Stimulated activated CD8-positive, alpha-beta memory T cell treated with anti-CD3 and anti-CD28 coated beads, Interleukin-7, amount 100 ng/mL, for 1 hour (primary cell): ENCODE measurements at places on chromosomes 1 and 21.

DNA sequence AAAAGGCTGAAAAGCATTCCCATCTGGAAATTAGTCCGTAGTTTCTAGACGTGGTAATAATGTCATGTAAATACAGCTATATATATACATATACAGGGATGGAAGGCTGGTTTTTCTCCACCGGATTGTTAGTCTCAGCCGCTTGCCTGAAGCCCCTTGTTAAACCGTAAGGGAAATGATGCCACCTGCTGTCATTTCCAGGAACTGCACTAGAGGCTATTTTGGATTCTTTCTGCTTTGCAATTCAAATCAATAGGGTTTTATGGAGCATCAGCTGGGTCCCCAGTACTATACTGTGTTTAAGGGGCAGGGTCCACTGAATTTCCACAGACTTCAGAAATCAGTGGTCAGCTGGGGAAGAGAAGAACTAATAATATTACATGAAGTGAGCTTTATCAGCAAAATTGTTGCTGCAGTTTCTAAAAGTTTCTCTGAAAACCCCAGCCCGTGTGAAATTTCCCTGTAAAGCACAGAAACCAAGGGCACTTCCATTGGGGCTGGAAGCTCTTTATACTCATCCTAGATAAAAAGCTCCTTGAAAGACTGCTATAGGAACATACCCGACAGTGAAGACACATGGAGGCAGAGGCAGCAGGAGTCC is 33.8 kb upstream of the MPZL1 start:
- peak; percentile 63 for DNase-seq

DNA sequence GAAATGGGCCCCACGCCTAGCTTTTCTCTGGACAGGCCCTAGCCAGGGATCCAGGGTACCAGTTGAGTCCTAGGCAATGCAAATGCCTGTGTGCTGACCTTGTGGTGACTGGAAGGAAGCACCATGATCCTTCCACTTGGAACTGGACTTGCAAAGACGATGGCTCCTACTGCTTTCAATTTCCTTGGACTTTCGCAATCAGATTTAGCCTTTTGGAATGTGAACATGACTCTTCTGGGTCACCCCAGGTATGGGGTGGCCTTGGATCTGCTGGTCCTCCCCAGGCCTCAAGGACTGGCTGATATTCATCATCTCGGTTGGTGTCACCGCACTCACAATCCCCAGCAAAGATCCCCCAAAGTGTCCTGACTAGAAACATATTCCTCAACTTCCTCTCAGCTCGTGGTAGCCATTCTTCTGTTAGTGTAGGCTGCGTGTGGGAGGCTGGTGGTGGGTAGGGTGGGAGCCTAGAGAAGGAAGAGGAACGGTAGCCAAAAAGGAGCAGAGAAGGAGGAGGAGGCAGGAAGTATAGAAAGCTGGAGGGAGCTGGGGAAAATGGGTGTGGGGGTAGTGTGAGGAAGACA is 130.5 kb downstream of the PPIAL4G start:
- DNase-seq = no peak

DNA sequence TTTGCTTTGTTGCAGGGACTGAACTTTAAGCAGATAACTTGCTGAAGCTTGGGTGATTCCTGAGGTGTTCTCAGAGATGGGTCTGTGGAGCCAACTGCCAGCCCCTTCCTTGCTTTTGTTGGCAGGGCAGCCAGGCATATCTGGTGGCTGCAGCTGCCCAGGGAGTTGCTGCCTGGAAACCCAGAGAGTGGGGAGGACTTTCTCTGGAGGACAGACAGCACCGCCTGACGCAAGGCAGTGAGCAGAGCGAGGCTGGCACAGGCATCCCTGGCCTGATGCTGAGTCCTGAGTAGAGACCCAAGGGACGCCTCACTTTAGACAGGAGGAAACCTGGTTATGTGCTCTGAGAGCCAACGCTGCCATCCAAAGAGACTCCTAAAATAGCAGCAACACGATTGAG is 9.8 kb upstream of the OLFML2B start:
- DNase-seq = no peak

DNA sequence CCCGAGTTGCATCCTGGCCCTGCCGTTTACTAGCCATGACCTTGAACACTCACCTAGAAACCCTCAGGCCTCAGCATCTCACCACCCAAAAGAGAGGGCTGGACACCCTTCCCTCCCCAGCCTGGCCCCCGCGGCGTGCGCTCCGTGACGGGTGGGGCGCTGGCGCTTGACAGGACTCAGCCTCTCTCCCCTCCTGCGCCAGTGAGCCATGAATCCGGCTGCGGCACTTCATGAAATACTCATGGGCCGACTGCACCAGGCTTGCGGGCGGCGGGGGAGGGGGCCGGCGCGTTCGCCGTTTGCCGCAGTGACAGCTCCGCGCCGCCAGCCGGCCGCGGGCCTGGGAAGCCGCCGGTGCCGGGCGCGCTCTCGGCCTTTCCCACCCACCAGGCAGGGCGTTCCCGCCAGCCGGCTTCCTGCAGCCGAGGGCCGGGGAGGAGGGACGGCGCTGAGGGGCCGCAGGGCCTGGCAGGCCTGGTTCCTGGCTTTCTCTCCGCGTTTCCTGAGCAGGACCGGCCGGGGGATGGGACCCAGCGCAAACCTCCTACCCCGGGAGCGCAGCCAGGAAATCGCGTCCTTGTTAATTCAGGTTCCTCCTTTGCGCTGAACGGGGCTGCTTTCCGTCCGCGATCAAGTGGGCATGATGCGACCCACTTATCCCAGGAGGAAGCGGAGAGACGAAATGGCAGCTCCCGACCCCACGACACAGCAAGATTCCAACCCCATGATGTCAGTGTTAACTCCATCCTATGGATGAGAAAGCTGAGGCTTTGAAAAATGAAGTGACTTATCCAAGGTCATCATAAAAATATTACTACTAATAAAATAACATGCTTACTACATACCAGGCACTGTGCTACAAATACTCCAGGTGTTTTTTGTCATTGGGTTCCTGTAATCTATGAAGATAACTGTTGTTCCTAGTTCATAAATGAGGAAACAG is 9.1 kb upstream of the LUZP1 start:
- no peak for DNase-seq

GRCh38 chr1:114831276-114831994 is 23.2 kb upstream of the SYCP1 start:
- no peak for DNase-seq

- no peak for DNase-seq
Measured at GRCh38 chr1:197908716-197909220, 6.3 kb downstream of the C1orf53 start.
